Activated CD4-positive, CD25-positive, alpha-beta regulatory T cell (primary cell): ENCODE measurements at places on chromosomes 6 and 20.

DNA sequence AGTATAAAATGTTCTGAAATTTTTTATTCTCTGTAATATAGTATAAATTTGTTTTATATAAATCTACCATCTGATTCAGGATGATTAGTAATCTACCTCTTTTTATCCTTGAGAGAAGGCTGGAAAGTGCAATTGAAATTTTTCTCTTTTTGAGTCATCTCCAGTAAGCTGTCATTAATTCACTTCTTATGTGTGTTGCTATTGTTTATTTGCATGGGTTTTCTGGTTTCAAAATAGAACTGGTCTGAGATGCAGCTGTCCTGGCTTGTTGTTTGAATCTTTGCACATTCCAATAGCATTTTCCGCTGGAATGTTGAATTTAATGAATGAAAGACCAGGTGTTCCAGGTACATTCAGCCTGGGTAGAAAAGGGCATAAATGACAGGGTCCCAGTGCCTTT lies 24.3 kb upstream of the TAB2 start:
- DNase-seq = no peak

DNA sequence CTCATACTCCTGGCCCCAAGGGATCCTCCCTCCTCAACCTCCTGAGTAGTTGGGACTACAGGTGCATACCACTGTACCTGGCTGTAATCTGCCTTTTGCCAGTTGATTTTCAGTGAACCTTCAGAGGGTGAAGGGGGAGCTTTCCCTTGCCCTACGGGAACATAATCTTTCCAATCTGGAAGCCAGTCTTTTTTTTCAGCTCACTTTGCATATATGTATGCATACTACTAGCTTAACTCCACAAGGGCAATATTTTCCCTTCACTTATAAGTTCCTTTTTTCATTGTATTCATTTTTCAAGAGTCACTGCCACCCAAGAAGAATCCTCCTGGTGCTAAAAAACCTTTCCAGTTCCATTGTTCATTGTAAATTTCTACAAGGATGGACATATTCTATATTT lies 53.4 kb upstream of the GCM1 start:
- DNase-seq = no peak

DNA sequence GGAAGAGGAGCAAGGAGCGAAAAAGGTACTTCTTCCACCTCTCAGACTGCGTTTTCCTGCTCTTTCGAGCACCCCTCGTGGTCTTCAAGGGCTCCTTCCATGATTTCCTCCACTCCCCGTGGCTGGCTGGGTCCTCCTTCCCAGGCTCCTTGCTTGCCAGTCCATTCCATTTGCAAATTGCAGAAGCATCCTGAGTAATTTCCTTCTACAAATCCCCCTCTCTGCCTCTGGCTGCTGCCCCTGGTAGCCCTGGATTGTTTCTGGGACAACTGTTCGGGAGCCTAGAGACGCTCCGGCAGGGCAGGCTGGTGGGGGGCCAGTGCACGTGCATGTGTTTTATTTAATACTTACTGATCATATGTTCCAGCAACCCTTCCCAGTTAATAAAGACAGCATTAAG lies 173.1 kb downstream of the ZMYND8 start:
- no peak for DNase-seq

DNA sequence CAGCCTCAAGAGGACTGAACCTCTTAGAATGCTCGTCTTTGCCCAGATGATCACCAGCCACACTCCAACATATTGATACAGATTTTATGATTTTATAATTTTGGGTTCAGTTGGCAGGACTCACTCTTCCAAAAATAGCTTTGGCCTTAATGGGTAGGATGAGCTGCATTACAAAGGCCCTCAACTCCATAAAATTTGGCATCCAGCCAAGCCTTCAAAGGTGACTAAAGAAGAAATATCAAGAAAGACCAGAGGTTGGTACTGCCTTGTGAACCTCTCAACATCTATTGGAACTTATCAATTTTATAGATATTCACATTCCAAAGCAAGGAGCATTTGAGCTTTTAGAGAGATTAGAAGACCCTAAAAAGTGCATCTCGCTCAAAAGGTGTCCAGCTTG lies 48.4 kb upstream of the SNAP25 start:
- DNase-seq = no peak

GRCh38 chr6:73314577-73315492 lies 39.2 kb downstream of the DPPA5 start:
- DNase-seq = no peak

DNA sequence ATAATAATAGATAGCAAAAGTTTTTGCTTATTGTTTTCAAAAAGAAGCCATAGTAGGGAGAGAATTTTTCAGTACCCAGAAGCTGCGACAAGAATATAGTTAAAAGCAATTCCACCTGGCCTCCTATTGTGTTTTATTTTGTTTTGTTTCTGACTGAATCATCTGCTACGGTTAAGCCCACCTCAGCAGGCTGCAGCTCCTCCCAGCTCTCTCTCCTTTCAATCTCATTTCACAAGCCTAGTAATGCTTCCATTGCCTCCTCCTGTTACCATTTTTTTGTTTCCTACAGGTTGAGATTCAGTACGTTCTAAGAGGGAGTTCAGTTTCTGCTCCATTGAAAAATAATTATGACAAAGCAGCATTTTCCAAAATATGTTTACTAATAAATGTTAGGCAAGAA lies 77.9 kb downstream of the PCSK2 start:
- no peak for DNase-seq

GRCh38 chr20:37668166-37668565 lies 25.7 kb upstream of the CTNNBL1 start:
- no peak for DNase-seq

- DNase-seq = no peak
These were observed 8.8 kb downstream of the RPS6KA2 start for GRCh38 chr6:166618251-166618650.

- no peak for DNase-seq
These were observed 34.7 kb downstream of the TAF4 start for GRCh38 chr20:62030834-62031434.

DNA sequence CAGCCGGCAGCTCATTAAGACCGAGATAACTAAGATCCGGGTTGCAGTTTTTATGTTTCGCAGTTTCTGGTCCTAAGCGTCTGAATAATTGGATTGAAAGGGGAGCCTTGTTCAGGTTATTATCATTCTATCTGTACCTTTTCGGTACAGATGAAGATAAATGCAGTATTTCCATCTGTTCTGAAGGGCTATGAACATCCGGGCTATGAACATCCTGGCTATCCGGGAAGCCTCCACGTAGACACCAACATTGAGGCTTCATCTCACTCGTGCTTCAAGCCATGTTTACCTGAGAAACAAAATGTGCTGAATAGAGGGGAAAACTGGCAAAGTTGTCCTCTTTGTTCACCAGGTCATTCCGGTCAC lies 399 bp upstream of the REPS1 start:
- no peak for DNase-seq

- no peak for DNase-seq
These were observed 18.9 kb downstream of the GABRR1 start for GRCh38 chr6:89198235-89198634.

- DNase-seq = no peak
These were observed 5.5 kb downstream of the ANKEF1 start for GRCh38 chr20:10040070-10040975.

DNA sequence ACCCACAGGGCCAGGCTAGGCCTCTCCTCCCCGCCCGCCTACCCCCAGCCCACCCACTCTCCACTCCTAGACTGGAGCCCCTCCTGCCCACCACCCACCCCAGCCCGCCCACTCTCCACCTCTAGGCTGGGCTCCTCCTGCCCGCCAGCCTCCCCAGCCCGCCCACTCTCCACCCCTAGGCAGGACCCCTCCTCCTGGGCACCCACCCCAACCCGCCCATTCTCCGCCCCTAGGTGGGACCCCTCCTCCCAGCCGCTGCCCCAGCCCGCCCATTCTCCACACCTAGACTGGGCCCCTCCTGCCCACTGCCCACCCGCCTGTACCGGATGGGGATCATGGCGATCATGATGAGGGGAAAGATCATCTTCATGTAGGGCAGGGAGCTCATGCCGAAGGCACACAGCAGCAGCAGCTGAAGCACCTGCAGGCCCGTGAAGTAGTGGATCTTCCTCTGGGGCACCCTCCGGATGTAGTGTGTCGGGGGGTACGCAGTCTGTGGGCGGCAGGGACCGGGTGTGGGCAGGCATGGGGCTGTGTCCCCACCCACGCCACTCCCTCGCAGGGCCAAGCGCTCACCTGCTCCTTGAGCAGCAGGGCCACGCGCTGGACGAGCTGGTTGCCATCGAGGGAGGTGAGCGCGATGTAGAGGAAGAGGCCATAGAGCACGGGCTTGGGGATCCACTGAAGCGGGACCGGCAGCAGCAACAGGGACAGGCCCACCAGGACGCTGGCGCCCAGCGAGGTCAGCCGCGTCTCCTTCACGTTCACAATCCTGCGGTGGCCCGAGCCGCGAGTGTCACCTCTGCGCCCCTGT lies 10.8 kb downstream of the SLC4A11 start:
- DNase-seq = no peak

DNA sequence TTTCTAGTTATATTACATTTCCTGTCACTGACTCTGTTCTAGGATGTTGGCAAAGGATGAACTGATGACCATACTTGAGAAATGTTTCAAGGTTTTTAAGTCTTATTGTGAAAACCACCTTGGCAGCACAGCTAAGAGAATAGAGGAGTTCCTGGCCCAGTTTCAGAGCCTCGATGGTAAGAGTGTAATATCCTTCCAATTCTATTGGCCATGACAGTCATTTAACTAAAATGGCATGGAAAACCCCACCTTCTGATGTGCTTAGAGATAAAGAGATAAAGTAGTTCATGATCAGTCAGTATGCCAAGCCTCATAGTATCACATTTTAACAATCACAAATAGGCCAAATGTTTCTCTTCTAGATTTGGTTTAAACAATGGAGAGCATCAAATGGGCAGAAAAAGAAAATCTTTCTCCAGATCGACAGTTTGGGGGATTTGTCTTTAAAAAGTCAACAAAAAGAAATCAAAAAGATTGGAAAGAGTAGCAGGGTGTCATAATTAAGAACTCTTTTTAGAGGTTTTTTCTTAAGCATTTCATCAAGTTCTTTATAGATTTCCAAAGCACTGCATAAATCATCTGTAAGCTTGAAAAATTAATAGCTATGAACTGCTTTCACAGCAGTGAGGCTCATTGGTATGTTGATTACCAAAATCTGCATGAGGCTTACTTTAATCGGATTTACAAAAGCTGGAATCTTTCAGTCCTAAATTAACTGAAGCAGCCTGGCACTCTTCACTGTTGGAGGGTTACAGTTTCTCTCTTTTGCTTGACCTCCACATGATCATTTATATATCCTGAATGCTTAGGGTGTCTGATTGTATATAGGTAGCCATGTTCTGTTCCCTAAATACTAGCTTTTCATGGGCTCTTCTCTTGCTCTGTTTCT lies 48.7 kb downstream of the AKIRIN2 start:
- no peak for DNase-seq

DNA sequence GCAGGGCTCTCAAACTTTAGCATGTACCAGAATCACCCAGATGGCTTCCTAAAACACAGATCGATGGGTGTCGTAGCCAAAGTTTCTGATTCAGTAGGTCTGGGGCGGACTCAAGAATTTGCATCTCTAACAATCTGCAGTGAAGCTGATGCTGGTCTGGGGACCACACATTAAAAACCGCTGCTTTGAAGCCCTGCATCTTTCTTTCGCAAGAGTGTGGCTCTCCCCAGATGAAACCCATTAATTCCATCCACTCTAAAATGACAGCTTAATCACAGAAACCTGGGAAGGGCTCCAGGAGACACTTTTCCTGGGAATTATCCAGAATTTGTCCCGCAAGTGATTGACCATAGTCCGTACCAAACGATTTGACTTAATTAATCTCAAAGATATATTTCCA lies 319.8 kb upstream of the PLCB4 start:
- no peak for DNase-seq

DNA sequence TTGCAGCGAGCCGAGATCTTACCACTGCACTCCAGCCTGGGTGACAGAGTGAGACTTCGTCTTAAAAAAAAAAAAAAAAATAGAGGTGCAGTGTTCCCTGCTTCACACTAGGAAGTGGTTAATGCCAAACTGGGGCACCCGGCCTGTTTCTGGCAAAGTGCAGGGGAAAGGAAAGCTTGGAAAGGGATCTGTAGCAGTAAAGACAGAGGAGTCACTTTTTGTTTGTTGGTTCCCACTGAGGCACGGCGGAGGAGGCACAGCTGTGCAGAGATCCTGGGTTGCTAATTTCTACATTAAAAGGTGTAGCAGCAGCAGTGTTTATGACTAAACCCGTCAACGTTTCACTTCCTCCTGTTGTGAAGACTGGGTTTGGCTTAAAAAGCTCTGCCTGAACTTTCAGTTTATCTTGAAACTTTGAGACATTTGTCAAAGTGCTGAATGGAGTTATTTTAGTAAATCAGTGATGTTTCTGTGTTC lies 125.6 kb downstream of the CARMIL1 start:
- no peak for DNase-seq

DNA sequence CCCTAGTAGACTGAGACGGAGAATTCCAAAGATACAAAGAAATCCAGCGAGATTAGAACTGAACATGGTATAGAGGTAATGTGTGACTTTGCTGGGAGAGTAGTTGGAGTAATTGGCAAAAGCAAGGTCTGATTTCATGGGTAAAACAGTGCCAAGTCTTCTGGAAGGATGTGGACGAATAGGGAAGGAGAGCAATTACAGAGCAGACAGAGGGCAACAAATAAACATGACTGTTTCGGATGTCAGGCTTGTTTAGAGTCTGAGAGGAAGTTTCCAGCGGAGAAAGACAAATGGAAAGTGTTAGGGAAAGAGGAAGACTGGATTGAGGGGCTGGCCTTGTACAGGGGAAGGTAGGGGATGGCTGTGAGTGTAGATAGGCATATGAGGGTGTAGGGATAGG lies 282.2 kb upstream of the PRND start:
- no peak for DNase-seq
